ENCODE measurements at places on chromosomes 5 and 9. TPM values are rescaled to one million over a fixed set of nuclear protein-coding genes. Genes with fewer than 3 reads are reported as not detected.

DNA sequence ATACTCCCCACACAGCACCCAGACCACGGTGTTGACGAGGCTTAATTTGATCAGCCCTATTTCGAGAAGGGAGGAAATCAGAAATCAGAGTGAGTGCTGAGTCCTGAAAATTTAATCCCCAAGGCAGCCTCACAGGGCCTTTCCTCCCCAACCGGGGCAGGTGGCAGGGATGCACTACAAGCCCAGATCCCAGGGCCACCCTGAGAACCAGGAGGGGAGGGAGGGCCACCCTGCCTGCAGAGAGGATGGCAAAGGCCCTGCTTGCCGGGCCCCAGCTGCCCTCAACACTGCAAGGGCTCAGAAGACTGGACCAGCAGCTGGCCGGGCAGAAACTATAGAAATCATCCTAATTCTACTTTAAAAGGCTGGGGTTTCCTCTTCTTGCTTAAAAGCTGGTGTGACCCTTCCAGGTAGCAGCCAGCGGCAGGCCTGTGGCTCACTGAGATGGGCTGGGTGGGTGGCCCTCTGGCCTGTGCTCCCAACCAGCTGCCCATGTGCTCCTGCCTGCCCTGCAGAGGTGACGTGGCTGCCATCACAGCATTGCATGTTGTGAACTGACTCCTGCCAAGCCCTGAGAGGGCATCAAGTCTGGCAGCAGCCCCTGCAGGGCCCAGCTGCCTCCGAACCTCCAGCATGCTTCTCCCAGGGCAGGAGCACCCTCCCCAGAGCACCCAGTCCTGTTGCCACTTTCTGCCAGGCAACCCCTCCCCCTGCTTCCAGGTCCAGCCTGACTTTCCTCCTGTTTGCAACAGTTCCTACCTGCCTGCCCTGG lies 122.8 kb downstream of the ADAMTS2 start:
- DNase-seq = no peak

- DNase-seq = no peak
These were observed 56.9 kb downstream of the PDE6A start for GRCh38 chr5:149887622-149888183.

- DNase-seq = no peak
These were observed 4.8 kb upstream of the ENTPD8 start for GRCh38 chr9:137445930-137446431.

GRCh38 chr5:175290379-175290778 lies 153.6 kb downstream of the DRD1 start:
- DNase-seq = no peak

- no peak for DNase-seq
These were observed 452.7 kb downstream of the BNC2 start for GRCh38 chr9:16417749-16418148.

DNA sequence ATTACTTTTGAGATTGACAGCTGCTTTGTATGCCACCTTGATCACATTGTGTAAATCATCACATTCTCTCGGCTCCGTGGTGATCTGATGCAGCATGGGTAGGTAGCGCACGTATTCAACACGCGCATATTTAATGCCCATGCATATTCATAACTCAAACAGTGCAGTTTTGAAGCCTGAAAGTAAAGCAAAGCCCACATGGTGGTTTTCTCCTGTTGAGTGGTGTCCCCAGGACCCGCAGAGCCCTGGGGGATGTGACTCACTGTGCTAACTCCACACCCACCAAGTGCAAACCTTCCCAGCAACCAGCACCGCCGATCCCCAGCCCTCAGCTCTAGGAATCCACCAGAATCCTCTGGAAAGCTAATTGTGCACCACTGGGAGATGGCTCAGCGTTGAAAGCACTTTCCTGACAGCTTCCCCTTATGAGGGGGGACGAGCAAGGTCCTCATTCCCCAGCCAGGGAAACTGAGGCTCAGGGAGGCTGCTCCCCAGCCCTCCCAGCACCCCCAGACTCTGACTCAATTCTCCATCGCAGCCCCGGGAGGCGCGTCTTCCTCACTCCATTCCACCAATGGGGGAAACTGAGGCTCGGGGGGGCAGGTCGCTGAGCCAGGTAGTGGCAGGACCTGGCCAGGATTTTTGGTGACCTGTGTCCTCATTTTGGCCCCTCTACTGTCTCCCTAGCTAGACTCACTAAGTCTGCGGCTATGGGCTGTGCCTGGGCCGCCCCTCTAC lies 46.4 kb downstream of the SARDH start:
- no peak for DNase-seq

- no peak for DNase-seq
These were observed 85.2 kb downstream of the CYFIP2 start for GRCh38 chr5:157350939-157351801.

DNA sequence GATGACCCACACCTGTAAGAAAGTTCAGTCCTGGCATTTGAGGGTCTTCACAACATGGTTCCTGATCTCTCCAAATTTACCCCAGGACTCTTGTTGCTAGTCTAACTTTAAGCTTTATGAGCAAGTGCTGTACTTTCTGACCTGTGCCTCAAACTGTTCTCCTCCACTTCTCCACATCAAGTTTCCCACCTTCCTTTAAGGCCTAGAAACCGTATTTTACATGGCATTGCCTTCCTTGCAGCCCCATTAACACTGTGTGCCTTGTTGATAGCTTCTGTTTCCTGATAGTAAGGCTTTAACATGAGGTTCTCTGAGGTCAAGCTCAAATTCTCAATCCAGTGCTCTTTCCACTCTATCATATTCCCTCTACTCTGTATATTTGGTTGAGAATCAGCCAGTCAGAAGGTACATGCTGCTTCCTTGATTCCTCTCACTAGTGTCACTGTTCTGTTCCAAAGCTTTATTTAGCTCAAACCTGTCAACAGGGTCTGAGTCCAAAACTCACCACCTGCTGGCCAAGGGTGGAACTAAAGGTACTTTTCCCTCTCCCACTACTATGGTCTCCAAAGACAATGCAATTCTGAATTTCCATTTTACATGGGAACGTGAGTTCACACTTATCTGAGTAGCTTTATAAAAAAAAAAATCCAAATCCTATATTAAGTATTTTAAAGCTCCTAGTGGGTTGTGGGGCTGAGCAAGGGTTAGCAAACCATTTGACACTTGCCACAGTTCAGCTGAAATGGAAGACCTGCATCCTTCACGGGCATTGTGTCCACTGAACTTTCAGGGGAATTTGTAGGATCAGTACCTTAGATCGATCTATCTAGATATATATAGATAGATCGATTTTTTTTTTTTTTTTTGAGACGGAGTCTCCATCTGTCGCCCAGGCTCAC lies 21.1 kb downstream of the VCP start:
- no peak for DNase-seq

DNA sequence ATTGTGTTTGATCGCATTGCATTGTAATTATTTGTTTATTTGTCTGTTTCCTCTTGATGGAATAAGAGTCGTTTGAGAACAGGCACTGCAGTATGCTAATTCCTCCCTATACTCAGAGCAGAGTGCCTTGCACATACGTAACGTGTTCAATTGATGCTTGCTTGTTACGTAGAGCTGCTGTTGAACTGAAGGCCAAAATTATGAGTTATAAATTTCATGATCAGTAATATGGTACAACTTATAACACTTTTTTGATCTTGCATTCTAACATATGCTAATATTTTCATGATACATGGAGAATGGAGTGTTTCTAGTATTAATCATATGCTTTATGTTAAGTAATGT lies 26.5 kb upstream of the LIFR start:
- DNase-seq = no peak

DNA sequence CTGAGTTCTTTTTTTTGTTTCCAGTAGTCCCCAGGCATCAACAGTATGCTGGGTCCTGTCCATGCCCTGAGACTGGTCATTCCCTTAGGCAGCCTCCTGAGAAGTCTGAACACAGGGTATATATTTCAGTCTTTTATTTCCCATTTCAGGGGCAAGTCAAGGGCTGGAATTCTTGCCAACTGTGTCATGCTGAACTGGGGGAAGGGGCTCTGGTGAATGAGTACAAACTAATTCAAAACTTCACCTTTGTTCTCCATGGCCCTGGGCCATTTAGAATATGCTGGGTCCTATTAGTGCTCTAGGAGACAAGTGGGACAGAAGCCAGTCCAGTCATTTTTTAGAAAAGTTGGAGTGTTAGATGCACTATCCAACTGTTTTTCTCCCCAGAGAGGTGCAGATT lies 170.3 kb downstream of the TMC1 start:
- no peak for DNase-seq

- DNase-seq = no peak
These were observed 65.2 kb downstream of the SREK1 start for GRCh38 chr5:66209350-66209749.

DNA sequence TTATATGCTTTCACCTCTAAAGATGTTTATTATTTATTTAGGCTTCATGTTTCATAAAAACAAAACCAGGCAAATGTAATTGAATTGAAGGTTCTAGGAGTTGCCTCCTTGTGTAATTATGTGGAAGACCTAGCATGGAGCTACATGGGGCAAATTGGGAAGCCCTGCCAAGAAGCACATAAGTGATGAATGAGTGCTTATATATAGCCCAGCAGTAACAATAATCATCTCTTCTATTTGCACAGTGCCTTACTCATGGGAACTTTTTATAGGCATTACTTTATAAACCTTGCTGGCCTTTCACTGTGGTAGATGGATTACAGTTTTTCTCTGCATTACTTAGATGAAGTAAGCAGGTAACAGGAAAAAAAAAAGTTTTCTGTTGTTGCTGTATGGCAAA lies 40.0 kb upstream of the GRAMD2B start:
- no peak for DNase-seq

GRCh38 chr5:9388941-9389674 lies 156.8 kb downstream of the SEMA5A start:
- DNase-seq = no peak

GRCh38 chr5:90644132-90644531 lies 85.5 kb downstream of the ADGRV1 start:
- no peak for DNase-seq

DNA sequence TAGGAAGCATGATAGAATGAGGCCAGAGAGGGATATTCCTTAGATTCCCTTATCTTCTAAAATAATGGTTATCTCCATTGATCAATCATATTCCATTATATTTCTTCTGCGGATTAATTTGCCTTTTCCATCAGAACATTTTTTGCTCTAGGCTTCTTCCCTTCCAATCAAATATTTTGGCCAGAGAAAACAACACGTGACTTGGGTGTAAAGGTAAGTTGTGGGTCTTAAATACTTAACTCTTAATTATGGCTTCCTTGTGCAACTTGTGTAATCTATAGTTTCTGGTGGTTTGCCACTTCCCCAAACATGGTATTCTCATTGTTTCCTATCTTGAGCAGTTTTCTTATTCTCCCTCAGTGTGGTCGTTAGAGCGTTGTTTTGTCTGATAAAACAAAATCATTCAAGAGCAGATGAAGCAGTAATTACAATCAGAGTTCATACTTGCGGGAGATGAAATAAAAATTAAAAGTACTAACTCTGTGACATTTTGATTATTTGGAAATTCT lies 889.3 kb downstream of the MAT2B start:
- no peak for DNase-seq

GRCh38 chr9:6645355-6646292 lies at the start of gene GLDC:
Gene GLDC (minus strand): TSS chr9:6645729. CDS start chr9:6645499, 230 bp downstream.
- DNase-seq = peak; percentile 27

GRCh38 chr5:81906086-81906485 lies 65.7 kb upstream of the ATG10 start:
- no peak for DNase-seq

The ANKRD34B gene
- total RNA-seq = 0.16 TPM

The SLC31A2 gene
- 10.5 TPM for total RNA-seq

The CFAP77 gene
- total RNA-seq = not detected

The NME5 gene
- total RNA-seq = 9.4 TPM

The SH3GL2 gene
- total RNA-seq = 52.3 TPM

The GRM6 gene
- 0.16 TPM for total RNA-seq

The LCN1 gene
- not detected for total RNA-seq

The PCDHGB1 gene
- 7.8 TPM for total RNA-seq

The PLCXD3 gene
- 6.4 TPM for total RNA-seq
